ENCODE measurements at places on chromosomes 2 and 18.

GRCh38 chr2:12083081-12083581 lies 336.7 kb downstream of the LPIN1 start:
- no peak for DNase-seq

GRCh38 chr2:9336241-9336575 lies 87.1 kb downstream of the ITGB1BP1 start:
- peak; percentile 55 for DNase-seq

- no peak for DNase-seq
These were observed 1728.3 kb downstream of the SUCLG1 start for GRCh38 chr2:82730811-82731210.

GRCh38 chr2:164810843-164811242 lies 30.8 kb downstream of the COBLL1 start:
- DNase-seq: no peak

DNA sequence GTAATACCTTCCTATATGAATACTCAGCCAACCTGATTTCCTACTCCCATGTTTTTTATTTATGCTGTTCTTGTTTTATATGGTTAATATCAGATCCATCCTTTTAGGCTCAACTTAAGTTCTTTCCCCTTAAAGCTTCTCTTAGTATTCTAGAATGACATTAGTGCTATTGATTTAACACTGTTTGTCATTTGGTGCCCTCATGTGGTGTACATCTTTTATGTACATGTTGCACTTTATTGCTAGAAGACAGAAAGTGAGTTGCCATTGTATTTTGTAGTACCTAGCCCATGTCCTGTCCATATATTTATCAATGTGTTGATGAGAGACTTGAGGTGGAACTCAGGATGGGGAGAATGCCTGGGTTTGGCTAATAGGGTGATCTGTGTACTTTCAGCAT lies 2.5 kb downstream of the HTRA2 start:
- DNase-seq: no peak
